Neuronal stem cell (in vitro differentiated cells): ENCODE measurements at places on chromosomes 1 and 21.

GRCh38 chr1:235635938-235636662 lies 13.5 kb downstream of the GNG4 start:
- no peak for DNase-seq

- DNase-seq: no peak
Observed at GRCh38 chr21:30924146-30924700, 42.8 kb upstream of the KRTAP11-1 start.

DNA sequence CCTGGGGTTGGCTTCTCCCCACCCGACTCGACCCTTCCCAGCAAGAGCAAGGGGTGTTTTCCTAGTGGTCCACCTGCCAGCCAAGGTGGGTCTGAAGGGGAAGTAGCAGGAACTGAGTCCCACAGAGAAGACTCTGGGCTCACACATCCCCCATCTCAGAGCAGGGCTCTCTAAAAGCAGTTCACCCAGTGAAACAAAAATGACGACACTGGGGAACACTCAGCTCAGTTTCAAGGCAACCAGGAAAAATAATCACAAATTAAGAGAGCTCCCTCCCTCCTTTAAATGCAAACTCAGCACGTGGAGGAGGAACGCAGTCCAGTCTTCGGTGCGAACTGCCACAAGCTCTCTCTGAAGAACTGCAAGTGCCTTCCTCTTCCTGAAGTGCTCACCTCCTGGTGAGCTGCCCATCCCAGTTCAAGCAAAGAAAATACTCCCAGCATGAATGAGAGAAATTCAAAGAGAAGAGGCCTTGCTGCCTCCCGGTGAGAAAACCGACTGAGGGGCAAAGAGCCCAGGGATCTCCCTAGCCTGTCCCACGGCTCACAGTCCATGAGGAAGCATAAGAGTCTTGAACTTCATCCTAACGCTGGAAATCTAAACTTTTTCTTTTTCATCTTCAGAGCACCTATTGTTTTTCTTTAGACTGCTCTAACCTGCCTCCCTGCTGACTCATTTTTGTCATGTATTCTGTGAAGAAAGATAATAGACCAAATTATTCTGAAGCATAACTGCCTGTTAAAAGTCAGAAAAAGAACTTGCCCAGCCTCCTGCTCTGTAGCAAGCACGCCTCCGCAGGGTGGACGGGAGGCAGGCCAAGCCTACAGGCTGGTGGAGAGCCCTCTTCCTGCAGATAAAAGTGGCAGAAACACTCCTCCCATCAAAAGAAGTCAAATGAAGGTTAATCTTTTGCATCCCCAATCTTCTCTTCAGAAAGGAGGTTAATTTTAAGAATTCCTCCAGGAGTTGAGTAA lies 281.4 kb downstream of the HHIPL2 start:
- DNase-seq: no peak

DNA sequence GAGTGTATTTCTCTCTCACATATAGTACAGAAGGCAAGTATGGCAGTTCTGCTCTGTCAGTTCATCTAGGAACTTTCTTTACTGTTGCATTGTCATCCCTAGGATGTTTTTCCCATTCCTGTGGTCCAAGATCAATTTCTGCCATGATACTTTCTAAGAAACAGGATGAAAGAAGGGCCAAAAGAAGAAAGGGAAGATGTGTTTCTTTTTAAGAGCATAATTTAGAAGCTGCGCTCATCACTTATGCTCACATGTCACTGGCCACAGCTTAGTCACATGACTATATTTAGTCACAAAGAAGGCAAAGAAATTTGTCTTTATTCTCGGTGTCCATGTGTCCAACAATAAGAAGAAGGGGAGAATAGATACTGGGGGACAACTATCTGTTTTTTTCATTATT lies 7.0 kb upstream of the MAST2 start:
- DNase-seq: no peak

DNA sequence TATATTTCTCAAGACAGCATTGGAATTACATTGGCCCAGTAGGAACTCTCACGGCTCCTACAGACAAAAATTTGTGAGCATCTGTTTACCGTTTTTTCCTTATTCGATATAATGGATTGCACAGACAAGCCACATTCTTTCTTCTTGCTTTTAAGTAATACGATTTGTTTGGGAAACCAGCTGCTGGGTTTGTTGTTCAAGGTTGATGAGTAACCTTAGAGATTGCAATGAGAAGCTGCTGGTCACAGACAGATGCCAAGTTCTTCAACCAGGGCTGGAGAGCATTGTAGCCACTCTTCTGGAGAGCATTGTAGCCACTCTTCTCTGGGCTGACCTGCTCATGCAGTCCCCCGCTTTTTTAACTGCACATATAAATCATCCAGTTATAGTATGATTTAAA lies 1.4 kb upstream of the MIA3 start:
- no peak for DNase-seq

DNA sequence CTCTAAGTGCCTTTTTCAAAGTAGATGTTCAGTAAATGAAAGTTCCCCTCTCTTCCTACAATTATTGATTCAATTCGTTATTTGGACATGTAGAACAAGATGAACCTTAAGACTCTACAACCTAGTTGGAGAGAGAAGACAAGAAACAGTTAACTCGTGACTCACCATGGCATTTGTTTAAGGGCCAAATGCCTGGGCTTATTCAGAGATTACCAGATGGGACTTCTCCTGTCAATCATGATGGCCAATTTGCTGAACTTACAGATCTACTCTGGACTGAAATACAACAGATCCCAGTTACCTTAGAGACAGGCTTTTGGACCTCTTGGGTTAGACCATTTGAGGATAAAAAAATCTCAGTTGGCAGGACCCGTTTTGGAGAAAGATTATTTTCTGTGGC lies 93.5 kb downstream of the C1orf94 start:
- no peak for DNase-seq

DNA sequence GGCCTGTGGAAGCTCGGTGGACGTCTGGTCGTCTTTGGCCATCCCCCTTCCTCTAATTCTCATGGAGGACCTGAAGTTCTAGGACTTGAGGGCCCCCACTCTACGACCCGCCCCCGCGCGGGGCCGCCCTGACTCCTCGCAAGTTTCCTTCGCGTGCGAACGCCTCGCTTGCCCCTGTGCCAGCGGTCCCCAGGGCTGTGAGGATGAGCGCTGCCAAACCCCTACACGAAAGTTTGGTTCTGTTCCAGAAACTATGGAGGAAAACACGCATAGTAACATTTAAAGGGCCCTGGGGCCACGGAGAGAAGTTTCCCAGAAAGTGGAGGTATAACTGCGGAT lies 304 bp upstream of the GNG12 start:
- DNase-seq: no peak

GRCh38 chr1:167093846-167094516 lies at the start of gene STYXL2:
Gene STYXL2 (plus strand): TSS chr1:167094075. CDS start chr1:167094850, 775 bp downstream.
- no peak for DNase-seq

GRCh38 chr1:35290452-35290851 lies 21.9 kb downstream of the ZMYM4 start:
- DNase-seq: no peak

DNA sequence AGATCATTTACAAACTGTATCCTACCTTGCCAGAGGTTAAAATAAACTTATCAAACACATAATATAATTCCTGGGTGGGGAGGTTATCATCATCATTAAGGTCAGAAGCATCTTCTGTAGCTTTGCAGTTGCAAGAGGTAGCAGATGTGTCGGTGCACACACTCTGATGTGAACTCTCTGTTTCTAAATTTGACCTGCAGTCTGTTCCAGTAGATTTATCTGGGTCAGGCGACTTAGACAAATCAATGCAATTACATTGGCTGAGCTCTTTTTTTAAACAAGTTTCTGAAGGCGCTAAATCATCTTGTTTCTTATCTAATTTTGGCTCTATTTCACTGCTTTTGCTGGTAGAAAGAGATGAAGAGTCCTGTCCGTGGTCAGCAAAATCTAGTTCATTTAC lies 70.4 kb downstream of the PRPF38A start:
- DNase-seq: no peak

- DNase-seq: no peak
Observed at GRCh38 chr1:19384113-19384512, 72.0 kb downstream of the SLC66A1 start.

DNA sequence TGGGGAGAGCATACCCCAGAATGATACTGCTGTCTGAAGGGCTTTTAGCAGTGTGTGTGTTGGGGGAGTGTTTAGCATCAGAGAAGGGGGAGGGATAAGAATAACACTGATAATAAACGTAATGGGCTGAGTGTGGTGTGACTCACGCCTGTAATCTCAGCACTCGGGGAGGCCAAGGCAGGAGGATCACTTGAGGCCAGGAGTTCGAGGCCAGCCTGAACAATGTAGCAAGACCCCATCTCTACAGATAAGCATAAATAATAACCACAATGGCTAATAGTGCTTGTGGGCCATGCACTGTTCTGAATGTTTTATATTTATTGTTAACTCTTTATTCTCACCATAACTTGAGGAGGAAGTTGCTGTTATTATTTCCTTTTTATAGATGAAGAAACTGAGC lies 2.6 kb upstream of the LEFTY2 start:
- no peak for DNase-seq

DNA sequence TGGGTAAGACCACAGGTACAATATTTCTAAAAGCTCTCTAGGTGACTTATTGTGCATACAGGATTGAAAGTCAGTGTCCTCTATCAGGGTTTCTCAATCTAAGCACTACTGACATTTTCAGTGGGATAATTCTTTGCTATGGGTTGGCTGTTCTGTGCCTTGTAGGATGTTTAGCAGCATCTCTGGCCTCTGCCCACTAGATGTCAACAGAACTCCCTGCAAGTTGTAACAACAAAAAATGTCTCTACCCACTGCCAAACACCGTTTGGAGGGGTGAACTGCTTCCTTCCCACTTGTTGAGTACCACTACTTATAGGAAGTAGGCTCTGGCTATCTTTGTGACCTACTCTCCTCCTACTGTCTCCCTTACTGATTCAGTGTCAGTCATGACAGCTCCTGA lies 90.1 kb upstream of the ZRANB2 start:
- no peak for DNase-seq
